T47D (cell line): ENCODE measurements at places on chromosomes 5 and 9.

DNA sequence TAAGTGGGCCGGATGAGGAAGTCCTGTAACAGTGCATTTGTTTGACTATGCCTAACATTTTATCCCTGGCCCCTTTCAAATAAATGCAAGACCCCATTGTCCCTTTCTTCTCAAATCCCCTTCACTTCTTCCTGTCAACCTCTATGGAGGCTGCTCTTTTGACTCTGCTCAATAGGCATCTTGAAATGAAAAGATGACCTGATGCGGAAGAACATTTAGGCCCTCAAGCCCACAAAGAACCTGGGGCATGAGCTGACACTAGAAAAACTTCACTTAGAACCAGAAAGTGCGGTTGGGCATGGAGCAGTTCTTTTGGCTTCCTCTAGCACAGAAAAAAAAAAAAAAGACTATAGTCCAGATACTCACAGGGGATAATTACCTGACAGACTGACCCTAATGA is 1434.7 kb upstream of the WWC1 start:
- DNase-seq: no peak

DNA sequence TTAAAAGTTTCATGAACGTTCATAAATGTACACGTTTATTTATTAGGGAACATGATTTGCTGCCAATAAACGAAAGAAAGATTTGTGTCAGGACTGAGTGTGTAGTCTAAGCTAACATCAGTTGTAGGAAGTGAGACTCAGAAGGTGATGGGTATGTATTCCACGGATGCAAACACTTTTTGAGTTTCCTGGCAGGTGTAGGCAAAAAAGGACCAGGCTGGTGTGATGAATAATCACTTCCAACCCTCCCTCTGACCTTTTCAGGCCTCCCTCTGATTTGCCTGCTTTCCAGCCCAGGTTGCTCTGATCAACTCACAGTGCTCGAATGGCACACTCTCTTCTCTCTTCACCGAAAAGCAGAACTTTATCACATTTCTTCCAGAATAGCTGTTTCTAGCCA is 51.8 kb downstream of the BASP1 start:
- no peak for DNase-seq

DNA sequence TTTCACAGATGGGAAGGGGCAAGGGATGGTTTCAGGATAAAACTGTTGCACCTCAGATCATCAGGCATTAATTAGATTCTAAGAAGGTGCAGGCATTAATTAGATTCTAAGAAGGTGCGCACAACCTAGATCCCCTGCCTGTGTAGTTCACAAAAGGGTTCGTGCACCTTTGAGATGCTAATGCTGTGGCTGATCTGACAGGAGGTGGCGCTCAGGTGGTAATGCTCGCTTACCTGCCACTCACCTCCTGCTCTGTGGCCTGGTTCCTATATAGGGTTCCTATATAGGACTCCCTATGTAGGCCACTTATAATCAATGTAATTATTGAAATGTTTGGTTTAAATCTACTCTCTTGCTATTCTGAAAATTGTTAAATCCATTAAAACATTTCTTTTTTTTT is 171.0 kb downstream of the MSX2 start:
- peak; percentile 42 for DNase-seq

GRCh38 chr9:137452006-137452760 is 7.0 kb downstream of the NSMF start:
- DNase-seq: no peak

DNA sequence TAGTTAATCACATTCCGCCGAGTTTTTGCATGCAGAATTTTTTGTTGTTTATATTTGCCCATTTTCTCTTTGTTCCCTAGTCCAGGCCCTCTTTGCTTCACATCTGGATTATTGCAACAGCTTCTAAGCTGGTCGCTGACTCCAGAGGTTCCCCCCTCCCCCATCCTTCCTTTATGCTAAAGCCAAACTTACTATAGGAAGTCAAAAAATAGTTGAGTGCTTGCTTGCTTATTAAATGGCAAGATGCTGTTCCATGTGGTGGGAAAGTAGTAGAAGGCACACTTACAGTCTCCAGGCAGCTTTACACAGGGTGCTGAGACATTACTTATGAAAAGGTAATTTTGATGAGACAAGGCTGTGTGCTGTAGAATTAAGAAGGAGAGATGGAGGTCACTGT is 1.3 kb downstream of the ZBTB34 start:
- no peak for DNase-seq

DNA sequence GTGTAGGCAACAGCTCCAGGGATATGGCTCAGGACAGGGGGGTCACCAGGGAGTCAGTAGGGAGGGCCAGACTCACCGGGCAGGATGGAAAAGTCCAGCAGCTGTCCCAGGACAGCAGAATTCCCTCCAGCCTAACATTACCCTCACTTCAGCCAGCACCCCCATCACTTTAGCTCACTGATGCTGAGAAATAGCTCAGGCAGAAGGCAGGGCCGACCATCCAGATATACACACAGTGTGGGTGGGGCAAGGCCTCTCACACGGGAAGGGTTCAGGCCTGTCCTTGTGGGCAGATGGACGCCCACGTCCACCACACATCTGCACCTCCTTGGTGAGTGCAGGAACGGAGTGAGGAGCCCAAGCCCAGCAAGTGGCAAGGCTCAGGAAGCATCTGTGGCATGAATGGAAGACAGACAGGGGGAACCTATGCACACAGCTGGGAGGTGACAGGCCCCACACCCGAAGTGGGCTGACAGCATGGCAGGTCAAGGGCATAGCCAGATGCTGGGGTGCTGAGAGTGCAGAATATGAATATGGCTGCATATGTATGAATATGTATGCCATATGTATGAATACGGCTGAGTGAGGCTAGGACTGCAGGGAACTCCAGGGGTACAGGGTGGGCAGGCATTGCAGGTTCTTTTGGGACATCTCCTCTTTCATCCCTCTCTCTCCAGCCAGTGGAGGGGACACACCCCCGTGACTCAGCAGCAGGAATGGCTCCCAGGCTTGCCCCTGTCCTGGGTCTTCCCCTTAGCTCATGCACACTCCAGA is 17.0 kb downstream of the BICD2 start:
- no peak for DNase-seq

DNA sequence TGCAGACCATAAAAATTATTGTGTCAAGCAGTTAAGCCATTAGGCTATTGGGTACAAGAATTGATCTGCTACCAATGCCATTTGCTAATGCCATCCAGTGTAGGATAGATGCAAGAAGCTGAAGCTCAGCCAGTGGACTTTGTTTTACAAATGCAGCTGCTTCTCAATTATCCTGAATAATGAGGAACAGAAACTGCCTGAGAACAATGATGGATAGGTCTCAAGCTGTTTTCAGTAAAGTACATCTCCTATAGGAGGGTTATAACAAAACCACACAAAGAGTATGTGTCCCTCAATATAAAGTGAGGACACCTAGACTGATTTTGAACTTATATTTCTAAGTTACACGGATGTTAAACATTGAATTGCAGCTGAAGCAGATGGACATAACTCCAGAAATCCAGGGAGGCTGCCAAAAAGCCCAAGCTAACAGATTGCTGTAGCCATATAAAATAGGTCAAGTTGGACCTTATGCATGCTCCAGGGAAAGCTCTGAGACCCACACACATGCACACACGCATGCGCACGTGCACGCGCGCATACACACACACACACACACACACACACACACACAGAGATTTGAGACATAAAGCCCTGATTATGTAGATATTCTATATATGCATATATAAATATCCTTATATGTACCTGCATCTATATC is 482.7 kb upstream of the CD180 start:
- DNase-seq: no peak

GRCh38 chr9:37433867-37434371 is 11.4 kb downstream of the GRHPR start:
- no peak for DNase-seq

GRCh38 chr5:131182839-131183238 is 12.1 kb downstream of the LYRM7 start:
- no peak for DNase-seq

DNA sequence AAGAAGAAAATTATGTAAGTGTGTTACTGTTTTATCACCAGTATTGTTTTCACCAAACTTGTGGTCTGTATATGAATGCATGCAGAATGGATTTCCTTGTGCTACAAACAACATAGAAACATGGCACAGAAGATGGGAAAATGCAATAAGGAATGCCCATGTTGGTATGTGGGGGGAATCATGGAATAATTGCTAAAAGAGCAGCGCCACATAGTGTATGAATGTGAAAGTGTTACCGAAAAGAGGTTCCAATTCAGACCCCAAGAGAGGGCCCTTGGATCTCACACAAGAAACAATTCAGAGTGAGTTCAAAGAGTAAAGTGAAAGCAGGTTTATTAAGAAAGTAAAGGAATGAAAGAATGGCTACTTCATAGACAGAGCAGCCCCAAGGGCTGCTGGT is 26.4 kb upstream of the TYRP1 start:
- DNase-seq: no peak

DNA sequence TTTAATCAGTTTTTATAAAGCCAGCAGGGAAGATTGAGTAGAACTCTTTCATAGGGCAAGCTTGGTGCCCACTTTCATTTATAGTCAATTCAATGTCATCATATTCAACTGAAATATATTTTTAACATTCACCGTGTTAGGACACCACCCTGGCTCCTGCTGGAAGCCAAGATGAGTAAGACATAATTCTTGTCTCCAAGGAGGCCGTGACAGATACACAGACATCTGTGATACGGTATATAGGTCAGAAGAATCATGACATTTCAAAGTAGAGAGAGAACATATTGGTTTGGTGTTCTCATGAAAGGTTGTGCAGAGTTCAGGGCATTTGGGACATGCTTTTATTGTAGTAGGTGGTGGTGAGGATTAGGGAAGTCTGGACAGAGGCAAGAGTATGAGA is 120.1 kb downstream of the CMYA5 start:
- DNase-seq: no peak

DNA sequence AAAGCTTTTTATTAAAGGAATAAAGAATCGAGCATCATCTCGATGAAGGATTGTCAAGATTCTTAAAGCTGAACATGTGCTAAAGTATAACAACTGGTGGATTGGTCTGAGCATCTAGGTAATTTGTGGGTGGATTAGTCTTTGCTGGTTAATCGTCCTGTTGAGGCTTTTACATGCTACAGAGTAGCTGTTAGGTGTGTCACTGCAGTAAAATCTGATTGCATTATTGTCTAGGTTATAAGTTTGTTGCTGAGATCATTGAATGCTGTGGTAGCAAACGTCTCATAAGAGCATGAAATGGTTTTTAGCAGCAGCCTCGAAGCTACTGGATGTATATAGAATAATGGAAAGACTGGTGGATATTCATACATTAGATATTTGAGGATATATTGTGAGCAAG is 7.2 kb downstream of the FBXO38 start:
- no peak for DNase-seq

GRCh38 chr9:123099548-123099947 is 66.1 kb downstream of the GPR21 start:
- no peak for DNase-seq

GRCh38 chr5:5483350-5483749 is 60.9 kb downstream of the ICE1 start:
- no peak for DNase-seq

DNA sequence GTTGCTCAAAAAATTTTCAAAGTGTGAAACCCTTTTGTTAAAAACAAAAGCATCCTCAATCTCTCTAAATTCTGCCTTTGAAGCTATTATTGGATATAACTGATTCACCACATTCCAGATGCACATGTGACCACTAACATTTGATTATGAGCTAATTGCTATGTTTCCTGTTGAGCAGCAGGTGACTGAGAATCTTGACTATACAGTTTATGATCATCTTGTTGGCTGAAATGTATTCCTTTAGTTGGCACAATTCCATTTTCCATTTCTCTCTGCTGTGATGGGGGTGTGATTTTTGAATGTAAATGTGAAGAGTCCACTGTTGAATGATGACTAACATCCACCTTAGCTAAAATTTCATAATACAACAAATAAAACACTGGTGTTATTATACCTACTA is 10.7 kb downstream of the LYSMD3 start:
- no peak for DNase-seq

DNA sequence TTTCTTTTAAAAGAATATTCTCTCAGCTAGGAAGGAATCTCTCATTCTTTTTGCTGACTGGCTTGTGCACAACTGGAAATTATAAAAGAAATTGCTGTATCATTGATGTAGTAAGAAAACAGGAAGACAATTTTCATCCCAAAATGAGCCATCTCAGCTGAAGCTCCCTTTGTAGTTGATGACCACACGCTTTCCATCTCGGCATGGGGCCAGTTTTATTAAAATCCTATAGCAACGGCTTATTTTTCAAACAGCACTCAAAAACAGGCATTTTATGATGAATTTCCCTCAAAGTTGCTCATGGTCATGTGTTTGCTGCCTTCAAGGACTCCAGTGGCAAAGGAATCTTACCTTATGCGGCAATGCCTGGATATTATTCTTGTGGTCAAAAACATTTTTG is 62.4 kb upstream of the GLIS3 start:
- no peak for DNase-seq

- DNase-seq: no peak
Measured at GRCh38 chr5:219991-220390, 1.9 kb downstream of the SDHA start.

- DNase-seq: peak; percentile 47
Measured at GRCh38 chr5:31291323-31291854, 97.9 kb downstream of the CDH6 start.

DNA sequence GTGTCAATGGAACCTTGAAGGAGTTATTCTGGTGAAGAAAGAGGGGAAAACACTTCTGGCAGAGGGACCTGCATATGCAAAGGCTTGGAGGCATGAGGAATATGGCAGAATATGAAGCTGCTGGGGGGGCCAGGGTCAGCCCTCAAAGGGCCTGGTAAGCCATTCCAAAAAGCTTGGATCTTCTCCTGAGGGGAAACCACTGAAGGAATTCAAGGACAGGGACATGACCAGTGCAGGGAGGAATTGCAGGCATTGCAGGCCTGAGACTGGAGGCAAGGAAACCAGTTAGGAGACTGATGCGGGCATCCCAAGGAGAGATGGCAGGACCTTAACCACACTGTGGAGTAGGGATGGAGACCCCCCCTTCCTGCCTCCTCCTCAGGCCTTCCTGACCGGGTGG is 21.4 kb downstream of the ENHO start:
- DNase-seq: no peak

DNA sequence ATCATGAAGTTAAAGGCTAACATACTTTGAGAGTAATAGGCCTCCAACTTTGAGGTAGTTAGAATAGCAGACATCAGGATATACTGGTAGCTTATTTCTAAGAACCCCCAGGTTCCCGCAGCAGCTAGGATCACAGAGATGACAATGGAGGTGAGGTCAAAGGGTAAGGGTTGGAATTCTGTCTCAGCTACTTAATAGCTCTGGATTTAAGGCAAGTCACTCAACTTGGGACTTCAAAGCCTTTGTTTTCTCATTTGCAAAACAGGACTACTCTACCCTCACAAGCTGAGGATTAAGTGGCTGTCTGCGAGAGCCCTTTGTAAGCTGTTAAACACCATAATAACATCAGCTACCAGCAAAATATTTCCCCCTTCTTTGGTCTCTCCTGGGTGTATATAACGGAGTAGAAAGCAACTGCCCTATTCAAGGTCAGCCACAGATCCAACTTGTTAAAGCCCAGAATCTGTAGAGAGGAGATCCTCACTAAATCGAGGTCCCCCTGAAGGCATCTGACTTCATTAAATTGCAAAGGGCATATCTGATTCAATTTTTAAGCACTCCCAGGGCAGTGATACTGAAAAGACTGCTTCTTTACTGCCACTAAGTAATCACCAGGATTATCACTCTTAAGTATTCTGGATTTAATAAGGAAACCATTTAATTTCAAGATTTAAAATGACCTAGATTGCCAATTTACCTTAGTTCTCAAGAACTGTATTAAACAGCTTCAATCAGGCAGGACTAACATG is 104.7 kb downstream of the DCP2 start:
- DNase-seq: no peak

- DNase-seq: no peak
Measured at GRCh38 chr5:43427306-43427705, 15.1 kb upstream of the CCL28 start.
